GM04503 (cell line): ENCODE measurements at places on chromosomes 2 and 18.

DNA sequence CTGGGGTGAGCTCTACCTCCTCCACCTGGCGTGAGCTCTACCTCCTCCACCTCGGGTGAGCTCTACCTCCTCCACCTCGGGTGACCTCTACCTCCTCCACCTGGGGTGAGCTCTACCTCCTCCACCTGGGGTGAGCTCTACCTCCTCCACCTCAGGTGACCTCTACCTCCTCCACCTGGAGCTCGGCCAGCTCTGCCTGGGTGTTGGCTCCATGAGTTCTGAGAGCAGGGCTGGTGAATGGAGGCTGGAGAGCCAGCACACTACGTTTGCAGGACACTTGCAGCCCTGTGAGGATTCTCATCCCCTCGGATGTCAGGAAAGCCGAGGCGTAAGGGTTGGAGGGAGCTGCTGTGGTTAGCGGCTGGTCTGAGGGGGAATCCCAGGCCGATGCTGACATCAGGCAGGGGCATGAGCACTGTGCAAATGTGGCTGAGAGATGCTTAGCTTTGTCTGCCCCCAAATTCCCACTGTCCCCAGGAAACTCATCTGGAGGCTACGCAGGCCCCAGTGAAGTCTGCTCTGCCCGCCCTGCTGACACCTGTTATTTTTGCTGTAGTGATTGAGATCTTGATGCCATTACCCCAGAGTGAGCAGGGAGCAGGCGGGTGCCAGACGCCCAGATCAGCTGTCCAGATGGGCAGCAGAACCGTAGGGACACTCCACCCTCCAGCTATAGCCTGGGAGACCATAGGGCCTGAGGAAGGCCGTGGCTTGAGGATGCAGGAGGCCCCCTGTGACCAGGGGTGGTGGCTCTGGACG lies 3.3 kb downstream of the CROCC2 start:
- no peak for DNase-seq

DNA sequence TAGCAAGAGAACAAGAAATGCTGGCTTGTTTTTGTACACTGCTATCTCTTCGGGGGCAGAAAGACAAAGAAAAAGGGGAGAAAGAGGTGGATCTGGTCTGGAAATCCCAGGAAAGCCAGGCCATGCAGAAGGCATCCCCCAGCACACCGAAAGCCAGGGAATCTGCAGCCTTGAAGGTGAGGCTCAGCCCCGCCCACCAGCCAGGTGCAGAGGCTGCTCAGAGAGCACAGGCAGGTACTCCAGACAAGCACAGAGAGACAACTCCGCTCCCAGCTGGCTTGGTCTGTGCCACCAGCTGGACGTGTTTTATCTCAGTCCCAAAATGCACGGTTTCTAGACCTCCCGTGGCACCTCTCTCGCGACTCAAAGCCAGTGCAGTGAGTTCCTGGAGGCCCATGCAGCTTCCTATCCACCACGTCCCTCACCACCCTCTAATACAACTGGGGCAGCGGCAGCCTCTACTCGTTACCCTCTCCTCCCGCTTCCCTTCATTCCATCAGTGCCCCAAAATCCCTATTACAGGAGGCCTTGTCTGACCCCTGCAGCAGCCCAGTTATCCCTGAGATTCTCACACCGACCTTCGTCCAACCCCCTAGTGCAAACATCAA lies 62.8 kb downstream of the HDAC4 start:
- no peak for DNase-seq

- DNase-seq: no peak
Observed at GRCh38 chr2:213934560-213934959, 476.3 kb upstream of the VWC2L start.

DNA sequence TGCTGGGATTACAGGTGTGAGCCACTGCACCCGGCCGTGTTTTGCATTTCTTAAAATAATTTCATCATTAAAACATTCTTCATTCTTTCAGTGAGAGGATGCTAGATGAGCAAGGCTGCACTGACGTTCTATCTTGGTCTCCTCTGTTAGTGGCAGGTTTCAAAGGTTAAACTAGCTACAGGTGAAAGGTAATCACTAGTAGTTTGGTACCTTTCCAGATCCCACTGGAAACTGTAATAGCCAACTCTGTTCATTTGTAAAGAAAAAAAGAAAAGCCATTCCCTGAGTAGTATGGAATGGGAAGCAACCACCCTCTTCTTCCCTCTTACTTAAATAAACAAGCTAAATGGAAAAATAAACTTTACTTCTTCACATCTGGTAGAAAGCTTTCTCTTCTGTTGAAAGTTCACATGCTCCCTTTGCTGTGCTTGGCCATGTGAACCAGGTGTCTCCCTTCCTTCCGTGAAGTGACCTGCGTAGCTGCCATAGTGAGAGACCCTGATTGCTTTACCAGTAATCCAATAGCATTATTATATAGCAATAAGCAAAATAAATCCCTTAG lies 94.0 kb downstream of the GREB1L start:
- DNase-seq: no peak

DNA sequence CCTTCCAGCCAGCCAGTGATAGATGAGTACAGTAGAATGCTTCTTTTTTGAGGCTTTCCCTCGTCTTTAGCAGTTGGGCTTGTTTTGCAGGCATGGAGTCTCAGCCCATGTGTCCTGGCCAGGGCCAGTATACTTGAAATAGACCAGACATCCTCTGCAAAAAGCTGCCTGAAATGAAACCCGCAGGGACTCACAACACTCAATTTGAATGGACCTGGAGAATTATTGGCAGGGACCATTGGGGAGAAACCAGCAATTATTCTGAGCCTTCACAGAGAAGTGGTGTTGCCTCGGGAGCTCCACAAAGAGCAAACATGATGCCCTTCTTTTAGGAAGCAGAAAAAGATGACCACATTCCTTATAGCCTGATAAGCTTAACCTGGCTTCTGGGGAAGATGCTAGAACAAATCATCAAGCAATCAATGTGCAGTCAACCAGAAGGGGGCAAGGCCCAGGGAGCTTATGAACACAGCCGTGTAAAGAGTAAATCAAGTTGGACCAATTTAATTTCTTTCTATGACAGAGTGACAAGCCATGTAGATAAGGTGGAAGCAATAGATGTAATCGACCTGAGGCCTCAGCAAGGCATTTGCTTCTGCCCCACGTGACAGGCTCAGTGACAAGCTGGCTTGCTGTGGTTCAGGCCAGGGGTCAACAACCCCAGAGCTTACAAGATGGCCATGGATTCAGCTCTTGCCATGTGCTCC lies 42.1 kb downstream of the BOD1L2 start:
- DNase-seq: no peak
